CD4-positive, alpha-beta T cell treated with Interleukin-6 for 4 hours (primary cell): ENCODE measurements at places on chromosomes 3 and 15.
A peak's percentile ranks its signal among the peaks of the same experiment; 100 is the strongest.

DNA sequence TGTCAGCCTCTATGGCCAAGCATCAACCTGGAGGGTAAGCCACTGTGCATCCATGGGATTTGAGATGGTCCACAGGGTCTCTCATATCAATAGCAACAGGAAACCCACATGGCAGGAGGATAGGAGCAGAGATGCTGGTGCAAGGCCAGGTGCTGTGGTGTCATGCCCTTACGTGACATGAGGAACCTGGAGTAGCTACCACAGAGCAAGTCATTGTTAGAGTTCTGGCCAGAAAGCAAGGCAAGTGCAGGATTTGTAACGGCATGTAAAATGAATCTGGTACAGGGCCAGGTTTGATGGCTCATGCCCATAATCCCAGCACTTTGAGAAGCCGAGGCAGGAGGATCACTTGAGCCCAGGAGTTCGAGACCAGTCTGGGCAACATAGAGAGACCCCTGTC, 14.8 kb upstream of the ZNF774 start:
- DNase-seq, result no peak

DNA sequence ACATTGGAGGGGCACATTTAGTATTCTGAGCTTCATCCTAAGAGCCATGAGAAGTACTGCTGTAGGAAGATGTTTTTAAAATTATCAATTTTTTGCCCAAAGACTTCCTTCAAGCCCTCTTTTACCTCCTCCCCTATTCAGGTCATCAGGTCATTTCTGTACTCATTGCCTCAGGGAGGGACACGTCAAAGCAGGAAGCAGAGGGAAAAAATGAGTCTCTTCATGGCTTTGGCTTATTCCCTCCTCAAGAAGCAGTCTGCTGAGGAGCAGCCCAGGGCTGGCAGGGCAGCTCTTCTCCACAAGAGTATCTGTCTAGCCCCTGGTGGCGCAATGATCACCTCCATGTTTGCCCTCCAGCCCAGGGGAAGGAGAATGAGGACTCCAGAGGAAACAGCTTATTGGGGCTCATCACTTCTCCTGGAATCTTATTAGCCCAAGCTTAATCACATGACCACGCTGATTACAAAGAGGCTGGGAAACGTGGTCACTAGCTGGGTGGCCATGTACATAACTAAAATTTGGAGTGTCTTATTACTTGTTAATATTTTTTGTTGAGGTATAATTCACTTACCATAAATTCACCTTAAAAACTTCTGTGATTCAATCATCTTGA, 44.2 kb upstream of the GATA2 start:
- no peak for DNase-seq

DNA sequence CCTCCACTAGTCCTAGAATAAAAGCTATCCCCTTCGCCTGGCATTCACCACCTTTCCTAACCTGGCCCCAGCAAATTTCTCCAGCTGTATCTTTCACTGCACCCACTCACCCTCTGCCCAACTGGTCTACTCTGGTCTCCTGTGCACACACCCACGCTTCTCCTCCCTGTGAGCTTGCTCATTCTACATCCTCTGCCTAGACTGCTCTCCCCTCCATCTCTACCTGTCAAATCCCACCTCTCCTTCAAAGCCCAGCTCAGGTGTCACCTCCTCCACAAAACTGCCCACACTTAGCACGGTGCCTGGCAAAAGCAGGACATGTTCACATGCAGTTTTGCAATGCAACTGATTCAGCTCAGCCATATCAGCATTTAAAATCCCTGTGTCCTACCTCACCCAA, 45.8 kb upstream of the NTRK3 start:
- DNase-seq, result no peak

DNA sequence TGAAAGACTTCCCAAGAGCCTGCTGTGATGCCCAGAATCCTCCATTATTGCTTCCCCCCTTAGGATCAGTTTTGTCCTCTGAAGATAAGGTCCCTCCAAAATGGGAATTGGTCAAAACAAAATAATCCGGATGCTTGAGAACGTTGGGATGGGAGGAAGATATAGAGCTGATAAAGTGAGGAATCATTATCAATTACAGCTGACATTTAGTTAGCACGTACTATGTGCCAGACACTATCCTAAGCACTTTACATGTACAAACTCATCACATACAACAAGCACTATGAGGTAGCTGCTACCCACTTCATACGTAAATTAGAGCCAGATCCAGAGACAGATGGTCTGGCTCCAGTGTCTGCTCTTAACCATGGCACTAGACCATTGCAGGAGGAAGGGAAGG, 6.6 kb upstream of the RPP25 start:
- DNase-seq, result no peak

- no peak for DNase-seq
These were observed 46.6 kb downstream of the XXYLT1 start for GRCh38 chr3:195224156-195224979.

DNA sequence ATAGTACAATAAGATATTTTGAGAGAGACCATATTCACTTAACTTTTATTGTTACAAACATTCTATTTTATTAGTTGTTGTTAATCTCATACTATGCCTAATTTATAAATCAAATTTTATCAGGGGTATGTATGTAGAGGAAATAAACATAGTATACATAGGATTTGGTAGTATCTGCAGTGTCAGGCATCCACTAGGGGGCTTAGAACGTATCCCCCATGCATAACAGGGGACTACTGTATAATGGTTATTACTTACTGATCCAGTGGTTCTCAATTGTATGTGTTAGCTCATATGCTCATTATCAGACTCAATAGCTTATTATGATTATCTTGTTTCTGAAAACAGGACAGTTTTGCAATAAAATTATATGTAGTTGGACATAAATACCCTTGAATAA, 27.6 kb downstream of the CMC1 start:
- DNase-seq, result no peak

- peak; percentile 86 for DNase-seq
These were observed 13.6 kb upstream of the SMCO1 start for GRCh38 chr3:196528639-196529233.

GRCh38 chr15:77475001-77475400, 54.3 kb downstream of the HMG20A start:
- no peak for DNase-seq

DNA sequence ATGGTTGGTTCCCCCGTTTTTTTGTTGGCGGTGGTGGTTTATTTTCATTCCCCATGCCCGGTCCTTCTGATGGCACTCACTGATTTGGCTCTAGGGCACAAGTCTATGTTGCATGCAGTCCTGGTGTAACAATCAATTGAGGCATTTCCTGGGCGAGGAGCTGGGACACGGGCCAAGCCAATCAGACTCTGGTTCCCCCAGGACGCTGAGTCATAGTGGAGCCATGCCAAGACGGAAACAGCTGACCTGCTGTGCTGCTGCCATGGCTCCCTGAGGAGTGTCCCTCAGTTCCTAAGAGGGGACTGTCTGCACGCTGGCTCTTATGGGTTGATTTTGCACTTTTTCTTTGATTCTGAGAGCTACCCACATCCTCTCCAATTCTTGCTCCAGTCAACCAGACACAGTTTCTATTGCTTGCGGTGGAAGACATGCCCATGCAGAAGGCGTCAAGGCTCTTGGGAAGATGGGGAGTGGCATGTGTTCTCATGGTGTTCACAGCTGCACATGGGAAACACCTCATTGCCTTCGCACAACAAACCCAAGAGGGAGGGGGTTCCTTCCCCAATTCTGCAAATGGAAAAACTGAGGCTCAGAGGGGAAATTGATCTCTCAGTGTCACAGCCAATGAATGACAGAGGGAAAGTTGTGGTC, 28.3 kb upstream of the ALDH1L1 start:
- no peak for DNase-seq

- no peak for DNase-seq
These were observed 41.9 kb downstream of the SCAP start for GRCh38 chr3:47433796-47434195.

DNA sequence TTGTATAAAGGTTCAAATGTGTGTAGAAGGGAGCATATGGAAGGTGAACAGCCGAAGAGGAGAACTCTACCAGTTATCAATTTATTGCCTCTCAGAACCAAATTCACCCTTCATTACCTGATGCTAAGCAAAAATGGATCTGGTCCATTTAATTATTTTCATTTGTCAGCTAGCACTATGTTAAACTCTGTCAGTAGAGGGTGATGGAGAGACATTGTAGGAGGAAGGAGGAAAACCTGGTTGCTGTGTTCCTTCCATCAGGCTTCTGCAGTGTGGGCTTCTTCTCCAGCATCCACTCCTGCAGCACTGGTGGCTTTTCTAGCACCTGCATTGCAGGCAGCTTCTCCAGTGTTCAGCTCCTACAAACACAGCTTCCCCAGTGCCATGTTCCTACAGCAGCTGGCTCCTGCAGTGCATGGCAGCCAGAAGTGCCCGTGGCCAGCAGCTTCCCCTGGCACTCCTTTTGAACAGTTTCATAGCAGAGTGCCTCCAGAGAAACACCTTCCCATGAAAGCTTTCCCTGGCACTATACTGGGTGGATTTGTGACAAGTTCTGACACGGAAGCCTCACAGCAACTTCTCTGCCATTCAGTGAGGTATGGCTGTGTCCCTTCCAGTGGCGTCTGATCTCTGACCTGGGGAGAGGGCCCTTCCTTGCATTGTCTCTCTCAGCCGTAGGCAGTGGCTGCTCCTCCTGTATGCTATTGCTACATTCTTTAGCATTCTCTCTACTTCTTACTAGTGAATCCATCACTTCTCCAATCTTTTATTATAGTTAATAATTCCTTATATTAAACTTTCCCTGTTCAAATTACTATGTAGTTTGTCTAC, 14.6 kb upstream of the IL17RD start:
- no peak for DNase-seq

DNA sequence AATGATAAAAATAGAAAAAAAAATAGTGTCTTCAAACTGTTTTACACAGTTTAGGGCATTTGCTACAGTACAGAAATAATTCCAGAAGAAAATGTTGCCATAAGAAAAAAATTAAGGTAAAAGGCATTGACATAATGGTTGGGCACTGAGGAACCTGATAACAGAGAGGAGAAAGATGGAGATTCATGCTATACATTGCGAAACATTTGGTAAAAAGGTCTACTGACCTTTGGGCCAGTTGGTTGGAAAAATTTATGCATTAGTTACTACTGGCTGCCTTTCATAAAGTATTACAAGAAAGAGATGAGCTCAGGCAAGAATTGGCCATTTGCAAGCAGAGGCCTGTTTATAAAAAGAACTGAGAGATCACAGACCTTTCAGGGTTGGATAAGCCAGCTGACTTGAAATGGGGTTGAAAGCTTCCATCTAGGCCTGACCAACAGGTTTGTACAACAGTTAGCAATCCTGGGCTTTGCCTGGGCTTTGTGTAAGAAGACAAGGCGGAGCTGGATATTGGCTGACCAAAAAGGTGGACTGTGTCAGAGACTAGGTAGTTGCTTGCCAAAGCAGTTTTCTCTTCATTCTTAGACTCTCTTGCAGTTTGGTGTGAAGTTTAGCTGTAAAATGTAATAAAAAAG, 166.6 kb upstream of the MCTP2 start:
- DNase-seq, result no peak
